Ureter (tissue), 1 donor: ENCODE measurements at places on chromosomes 6 and 20. TPM values are rescaled to one million over a fixed set of nuclear protein-coding genes. Genes with fewer than 3 reads are reported as not detected.

Gene TINAG
- not detected for total RNA-seq

DNA sequence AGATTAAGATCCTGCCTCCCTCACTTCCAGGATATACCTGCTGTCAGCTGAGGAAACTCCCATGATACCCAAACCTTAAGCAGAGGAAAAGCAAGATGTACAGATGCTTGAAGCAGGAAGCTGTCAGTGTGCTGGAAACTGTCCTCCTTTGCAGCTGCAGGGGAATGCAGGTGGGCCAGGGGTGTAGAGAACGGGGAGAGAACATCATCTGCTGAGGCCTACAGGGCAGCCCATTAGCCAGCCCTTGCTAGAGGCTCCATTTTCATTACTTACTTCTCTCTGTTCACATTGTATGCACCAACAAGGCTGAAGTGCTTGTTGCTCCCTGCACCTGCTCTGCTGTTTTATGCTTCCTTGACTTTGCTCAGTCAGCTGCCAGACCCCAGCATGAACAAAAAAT, 119.1 kb downstream of the PRND start:
- no peak for DNase-seq

Gene IL17F
- total RNA-seq, result not detected

Gene SLC4A11
- total RNA-seq, result 56.3 TPM

Gene RBBP8NL
- 11.4 TPM for total RNA-seq

- DNase-seq, result no peak
These were observed 300.8 kb upstream of the STXBP5 start for GRCh38 chr6:146903451-146903850.

Gene COX4I2
- 4.0 TPM for total RNA-seq

DNA sequence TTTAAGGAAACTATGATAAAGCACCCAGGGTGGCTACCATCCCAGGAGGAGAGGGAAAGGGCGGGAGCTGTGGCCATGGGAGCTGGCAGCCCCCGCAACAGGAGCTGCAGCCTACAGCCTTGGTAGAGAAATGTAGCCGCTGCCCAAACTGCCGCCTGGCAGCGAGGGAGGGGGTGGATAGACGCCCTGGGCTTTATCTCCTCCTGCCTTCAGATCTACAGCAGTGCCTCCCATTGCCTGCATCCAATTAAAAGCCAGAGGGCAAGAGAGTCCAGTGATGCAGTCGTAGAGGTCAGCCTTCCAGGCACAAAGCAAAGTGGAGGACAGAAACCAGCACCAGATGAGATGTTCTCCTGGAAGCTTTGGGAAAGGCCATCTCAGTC, 35.0 kb upstream of the ZFAND3 start:
- no peak for DNase-seq

GRCh38 chr20:62967149-62967501, 14.6 kb downstream of the SLC17A9 start:
- DNase-seq, result no peak

Gene MUCL3
- not detected for total RNA-seq

GRCh38 chr6:126548300-126548699, 208.4 kb downstream of the CENPW start:
- no peak for DNase-seq

Gene PPIL6
- 2.9 TPM for total RNA-seq

Gene HSPA12B
- 9.7 TPM for total RNA-seq

DNA sequence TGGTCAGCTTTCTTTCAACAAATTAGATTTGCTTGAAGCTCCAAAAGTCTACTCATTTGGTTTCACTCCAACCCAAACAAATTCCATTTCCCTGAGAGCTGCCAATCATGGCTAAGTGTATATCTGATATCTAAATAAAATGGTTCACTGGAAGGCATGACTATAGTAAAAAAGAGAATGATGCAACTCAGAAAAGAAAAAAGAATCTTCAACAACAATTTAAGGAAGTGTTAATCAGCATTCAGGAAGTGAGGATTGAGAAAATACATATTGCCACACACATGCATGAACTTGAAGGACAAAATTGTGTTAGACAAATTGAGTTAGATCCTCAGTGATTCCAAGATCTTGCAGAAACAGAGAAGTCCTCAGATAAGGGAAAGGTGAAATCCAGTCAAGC, 972.9 kb upstream of the FLRT3 start:
- DNase-seq, result no peak
